ENCODE measurements at places on chromosomes 7 and 10.

DNA sequence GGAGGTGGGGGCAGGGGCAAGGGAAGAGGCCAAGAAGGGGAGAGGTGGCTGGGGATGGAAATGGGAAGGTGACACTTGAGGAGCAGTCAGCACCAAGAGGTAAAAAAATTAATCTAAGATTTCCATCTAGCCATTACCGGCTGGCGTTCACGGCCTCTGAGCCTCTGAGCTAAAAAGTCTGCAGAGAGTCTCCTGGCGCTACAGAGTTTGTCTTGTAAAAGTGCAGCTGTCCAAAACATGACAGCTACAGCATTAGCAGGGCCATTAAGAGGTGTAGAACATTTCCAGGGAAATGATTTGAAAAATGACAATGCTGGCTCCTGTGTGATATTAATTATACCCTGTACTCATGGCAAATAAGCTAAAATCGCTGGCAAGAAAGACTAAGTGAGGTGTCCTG lies 167.6 kb downstream of the LRMDA start:
- no peak for DNase-seq

- no peak for DNase-seq
Observed at GRCh38 chr10:120971671-120972070, 120.5 kb downstream of the WDR11 start.

DNA sequence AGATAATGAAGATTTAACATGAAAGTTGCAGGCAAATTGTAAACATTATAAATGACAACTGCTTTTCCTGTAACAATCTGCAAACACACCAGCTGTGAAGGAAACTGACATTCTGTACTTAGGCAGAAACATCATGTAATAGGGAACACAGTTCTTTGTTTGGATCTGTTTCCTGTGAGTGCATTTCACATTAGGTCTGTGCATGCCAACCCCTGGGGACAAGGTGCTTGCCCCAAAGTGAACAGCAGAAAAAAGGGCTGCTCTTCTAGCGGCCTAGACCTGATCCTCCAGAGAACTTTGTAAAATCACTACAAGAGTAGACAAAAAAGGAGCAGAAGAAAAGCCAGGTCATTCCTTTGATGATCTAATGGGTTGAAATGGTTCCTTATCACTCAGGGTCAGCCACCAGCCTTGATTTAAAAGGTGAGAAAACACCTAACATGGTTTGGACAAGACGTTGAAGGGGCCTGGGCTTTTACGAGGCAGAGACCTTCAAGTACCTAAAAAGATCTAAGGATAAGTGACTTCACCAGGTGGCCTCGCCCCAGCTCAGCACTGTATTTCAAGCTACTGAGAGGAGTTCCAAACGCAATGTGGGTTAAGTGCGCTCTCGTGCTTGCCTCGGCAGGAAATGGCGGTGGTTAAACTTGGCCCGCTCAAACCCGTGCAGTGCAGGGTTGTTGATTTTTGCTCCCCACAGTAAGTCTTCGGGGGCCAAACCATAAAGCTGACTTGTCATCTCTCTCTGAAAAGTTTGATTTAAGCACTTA lies 249.7 kb downstream of the CREB5 start:
- no peak for DNase-seq

DNA sequence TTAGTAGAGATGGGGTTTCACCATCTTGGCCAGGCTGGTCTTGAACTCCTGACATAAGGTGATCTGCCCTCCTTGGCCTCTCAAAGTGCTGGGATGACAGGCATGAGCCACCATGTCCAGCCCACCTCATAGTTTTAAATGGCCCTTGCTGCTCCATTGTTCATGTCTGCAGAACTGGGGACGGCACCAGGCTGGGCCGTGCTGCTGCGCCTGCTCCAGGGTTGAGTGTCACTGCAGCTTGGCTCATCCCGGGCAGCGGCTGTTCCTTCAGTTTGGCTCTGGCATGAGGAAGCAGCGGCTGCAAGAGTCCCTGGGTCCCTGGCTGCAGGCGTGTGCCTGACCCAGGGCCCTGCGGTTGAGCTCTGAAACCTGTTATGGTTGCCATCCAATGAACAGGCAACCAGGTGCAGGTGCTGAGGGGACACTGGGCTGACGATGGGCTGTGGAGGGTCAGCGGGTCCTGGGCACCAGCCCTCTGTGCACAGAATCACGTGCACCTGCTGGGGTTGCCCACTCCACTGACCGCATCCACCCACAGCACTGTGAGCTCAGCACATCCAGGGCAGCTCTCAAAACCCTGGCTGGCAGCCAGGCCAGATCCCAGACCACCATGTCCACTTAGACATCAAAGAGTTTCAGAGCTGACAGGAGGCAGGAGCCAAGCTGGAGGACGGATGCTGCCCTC lies 70.2 kb upstream of the PPP2R2D start:
- DNase-seq: no peak

DNA sequence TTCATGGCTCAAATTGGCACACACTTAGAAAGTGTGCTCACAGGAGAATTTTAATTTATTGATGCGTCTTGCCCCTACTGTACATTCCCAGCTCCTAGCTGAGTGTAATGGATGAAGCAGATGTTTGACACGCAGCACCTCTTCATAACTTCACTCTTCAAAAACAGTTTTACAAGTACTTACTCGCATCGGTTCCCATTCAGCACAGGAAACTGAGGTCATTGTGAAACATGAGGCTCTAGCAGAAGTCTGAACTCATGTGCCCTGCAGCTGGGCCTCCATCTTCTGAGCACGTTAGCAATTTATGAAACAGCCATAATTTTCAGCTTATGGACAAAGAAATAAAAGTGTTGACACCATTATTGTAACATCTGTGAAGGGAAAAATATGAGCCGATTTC lies 558.9 kb upstream of the MGMT start:
- no peak for DNase-seq

GRCh38 chr10:4257939-4258465 lies 473.0 kb upstream of the KLF6 start:
- DNase-seq: no peak

DNA sequence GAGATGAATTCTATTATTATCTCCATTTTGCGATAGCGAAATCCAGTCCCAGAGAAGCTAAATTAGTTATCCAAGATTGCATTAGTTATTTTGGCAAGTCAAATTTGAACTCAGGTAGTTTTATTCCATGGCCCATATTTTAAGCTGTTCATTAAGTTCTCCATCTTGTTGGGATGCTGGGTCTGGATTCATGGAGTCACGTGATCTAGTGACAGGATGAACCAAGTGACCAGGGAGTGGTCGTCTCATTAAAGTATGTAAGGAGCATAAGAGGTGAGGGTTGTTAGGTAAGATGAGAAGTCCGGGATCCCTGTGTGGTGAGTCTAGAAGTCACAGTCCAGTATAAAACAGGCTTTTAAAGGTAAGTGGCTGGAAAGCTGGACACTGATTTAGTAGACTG lies 740.5 kb downstream of the PCDH15 start:
- no peak for DNase-seq

DNA sequence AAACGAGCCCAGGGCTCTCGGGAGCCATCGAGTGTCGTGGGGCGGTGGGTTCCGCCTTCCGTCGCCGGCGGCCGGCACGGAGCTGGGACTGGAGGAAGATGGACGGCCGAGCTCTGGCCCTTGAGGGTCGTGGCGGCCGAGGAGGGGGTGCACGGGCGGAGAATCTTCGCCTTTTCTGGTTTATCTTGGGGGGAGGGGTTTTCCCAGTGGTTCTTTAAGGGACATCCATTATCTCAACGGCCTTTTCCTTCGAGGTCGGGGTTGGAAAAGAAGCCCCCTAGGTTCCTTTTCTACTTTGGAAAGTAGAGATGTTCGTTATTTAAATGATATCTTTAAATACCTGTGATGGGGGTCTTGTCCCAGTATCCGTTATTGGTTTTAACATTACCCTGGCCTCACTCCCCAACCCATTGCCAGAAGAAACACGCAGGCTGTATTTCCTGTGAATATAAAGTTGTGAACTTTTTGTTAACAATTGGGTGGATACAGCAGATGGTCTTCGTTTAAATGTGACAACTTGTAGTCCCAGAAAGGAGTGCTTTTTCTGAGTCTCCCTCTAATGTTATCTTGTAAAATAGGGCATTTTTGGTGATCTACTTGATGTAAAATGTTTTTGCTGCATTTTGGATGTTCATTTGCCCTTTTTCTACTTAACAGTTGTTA lies 765 bp downstream of the CCAR1 start:
- no peak for DNase-seq

DNA sequence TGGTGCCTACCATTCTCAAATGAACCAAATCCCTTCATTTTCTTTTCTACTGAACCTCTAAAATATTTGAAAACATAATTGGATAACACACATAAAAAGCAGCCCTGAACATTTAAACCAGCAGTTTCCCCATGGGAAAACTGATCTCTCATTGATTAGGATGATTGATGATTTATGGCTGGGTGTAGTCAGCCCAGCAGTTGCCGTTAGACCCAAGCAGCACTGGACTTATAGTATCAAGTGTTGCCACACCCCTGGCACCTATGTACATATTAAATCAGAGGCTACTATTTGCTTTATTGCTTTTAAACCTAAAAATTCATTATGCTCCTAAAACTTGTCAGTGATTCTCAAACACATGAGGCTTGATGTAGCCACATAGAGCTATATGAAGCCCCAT lies 20.2 kb upstream of the SLC25A13 start:
- no peak for DNase-seq

DNA sequence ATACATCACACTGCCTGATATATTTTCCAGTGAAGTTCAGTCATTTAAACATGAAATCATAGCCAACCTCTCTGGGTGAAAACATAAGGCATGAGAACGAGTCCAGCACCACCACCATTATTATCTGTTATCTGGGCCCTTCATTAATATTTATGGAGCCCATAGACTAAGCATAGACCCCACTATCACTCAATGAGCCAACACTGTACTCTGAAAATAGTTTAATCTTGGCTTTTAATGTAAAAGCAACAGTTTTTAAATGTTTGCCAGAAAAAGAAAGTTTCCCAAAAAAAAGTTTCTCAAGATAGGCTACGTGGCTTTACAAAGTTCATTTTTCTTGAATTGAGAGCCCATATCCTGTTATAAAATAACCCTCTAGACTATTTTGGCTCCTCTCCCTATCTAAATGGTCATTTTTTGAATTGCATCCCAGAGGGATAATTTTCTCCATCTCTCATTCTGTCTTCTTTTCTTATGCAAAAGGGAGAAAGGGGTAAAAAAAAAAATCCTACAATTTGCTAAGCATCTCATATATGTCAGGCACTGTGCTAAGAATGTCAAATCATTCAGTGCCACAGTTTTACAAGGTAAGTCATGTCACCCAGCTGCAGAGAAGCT lies 66.1 kb downstream of the FZD1 start:
- no peak for DNase-seq

DNA sequence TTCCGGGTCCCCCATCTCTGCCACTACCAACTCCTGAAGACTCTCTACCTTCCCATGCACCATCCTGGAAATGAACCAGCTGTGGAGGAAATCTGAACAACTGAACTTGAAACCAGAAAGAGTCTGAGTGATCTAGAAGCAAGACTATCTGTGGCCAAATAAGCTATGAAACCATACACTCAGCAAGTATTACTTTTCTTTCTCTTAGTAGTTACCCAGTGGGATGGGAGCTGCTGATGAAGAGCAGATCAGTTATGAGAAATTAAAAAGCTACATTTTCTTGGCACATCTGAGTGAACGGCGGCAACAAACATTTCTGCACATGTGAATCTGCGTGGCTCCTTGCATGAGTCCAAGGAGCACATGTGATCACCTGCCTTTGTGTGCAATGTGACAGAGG lies 31.6 kb upstream of the AGK start:
- DNase-seq: no peak

DNA sequence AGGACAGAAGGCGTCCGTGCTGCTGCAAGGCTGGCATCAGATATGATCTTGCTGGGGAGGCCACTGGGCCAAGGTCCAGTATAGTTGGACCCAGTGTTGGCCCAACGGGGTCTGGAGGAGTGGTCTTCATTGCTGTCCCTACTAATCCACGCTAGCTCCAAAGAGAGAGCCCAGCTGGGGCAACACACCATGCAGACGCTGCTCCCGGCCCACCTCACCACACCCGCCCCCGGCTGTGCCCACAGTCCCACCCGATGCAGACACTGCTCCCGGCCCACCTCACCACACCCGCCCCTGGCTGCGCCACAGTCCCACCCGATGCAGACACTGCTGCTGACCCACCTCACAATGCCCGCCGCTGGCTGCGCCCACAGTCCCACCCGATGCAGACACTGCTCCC lies 121.5 kb downstream of the VIPR2 start:
- DNase-seq: peak; percentile 4

GRCh38 chr7:96903906-96904305 lies 101.4 kb upstream of the DLX6 start:
- no peak for DNase-seq

DNA sequence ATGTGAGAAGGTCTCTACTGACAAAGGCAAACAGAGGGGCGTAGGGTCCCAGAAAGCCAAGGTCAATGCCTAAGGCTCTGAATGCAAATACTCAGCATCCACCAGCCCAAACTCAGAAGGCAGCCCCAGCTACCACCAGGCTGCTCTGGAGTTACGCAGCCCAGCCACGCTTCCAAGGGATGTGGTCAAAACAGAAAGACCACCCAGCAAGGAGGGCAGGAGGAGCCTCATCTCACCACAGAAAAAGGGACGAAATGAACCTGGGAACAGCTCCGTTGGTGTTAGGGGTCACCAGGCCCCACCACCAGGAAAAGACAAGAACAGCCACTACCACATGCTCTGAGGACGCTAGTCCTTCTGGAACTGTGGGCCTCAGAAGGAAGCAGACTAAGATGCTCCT lies 65.1 kb downstream of the CTBP2 start:
- no peak for DNase-seq

- DNase-seq: no peak
Observed at GRCh38 chr10:9198611-9199010, 1144.1 kb downstream of the GATA3 start.

DNA sequence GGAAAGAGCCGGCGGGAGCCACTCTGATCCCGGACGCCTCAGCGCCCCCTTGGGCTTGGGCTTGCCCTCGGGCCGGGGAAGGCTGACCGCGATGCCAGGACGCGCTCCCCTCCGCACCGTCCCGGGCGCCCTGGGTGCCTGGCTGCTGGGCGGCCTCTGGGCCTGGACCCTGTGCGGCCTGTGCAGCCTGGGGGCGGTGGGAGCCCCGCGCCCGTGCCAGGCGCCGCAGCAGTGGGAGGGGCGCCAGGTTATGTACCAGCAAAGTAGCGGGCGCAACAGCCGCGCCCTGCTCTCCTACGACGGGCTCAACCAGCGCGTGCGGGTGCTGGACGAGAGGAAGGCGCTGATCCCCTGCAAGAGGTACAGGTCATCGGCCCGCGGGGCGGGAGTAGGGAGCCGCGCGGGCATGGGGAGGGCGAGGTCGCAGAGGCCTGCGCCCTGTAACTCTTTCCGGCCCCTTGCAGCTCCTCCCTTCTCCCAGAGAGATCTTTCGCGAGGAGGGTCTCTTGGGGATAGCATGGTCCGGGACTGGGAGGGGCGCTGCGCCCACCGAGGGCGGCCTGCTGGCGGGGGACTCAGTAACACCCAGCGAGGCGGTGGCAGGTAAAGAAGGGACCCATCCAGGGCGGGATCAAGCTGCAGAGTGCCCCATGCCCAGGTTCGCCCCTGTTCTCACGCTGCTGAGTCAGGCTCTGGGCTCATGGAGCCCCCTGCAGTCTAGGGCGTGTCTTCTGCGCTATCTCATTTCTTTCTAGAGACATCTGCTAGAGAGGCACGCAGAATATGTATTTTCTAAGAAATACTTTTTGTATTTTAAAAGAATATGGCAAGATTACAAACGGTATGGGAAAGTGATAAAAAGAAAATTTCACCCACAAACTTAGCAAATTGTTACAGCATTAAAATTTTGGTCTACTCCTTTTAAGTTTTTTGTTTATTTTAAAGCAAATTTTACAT lies 687 bp downstream of the EPDR1 start:
- no peak for DNase-seq

Measured in activated naive CD4-positive, alpha-beta T cell treated with anti-CD3 and anti-CD28 coated beads, Interleukin-2, amount 50 U/mL, for 16 hours (primary cell).